ENCODE measurements at places on chromosomes 13 and 19.

DNA sequence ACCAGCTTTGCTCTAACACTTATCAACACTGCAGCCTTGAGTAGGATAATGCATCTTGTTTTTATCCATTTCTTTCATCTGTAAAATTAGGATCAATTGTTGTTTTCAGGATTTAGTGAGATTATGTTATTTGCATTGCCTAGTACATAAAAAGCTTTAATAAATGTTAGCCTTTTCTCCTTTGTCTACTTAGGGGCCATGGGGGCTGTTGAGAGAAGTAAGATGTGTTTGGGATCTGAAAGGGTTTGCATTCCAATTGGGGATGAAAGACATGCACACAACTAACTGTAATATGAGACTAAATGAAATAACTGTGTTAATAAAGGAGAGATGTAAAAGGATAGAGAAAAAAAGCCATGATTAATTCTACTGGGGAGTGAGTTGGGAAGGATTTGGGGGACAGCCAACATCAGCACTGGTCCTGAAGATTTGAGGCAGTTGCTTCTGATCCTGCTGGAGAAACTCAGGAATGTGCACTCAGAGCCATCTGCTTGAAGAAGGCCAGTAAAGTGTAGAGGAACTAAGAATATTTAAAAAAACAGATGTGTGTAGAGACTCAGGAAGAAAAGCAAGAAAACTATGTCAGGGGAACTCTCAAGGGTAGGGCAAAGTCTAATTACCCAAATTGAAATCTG lies 236.3 kb downstream of the OLFM4 start:
- no peak for DNase-seq

GRCh38 chr19:1252221-1252820 lies 3.9 kb downstream of the MIDN start:
- no peak for DNase-seq

GRCh38 chr19:11152318-11153062 lies 3.1 kb downstream of the SPC24 start:
- DNase-seq, result no peak

DNA sequence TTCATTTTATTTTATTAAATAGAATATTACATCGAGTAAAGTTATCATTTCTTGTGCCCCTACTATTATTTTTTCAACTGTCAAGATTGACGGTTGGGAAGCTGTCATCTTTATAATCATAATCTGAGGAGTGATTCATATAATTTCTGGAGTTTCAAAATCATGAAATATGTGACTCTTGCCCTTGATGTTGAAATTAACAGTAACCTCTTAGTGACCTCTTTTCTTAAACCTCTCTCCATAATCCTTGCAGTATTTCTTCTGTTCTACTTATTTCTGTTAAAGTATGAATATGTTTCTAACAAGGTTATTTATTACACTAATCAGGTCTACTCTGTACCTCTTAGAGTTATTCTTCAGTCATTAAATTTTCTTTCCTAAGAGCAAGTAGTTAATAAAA lies 663.8 kb downstream of the LIG4 start:
- no peak for DNase-seq

DNA sequence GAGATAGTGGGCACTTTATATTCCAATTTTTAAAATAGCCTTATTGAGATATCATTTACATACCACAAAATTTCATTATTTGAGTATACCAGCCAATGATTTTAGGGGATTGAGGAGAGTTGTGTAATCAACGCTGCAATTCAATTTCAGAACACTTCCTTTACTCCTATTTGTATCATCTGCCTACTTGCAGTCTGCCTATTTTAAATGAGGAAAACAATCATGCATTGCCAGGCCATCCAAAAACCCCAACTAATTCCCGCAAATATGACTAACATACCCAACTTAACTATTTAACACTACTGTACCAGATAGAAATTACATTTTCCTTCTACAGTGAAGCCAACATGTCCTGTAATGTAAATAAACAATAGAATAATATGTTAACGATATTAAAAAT lies 26.7 kb downstream of the CAB39L start:
- DNase-seq, result no peak

DNA sequence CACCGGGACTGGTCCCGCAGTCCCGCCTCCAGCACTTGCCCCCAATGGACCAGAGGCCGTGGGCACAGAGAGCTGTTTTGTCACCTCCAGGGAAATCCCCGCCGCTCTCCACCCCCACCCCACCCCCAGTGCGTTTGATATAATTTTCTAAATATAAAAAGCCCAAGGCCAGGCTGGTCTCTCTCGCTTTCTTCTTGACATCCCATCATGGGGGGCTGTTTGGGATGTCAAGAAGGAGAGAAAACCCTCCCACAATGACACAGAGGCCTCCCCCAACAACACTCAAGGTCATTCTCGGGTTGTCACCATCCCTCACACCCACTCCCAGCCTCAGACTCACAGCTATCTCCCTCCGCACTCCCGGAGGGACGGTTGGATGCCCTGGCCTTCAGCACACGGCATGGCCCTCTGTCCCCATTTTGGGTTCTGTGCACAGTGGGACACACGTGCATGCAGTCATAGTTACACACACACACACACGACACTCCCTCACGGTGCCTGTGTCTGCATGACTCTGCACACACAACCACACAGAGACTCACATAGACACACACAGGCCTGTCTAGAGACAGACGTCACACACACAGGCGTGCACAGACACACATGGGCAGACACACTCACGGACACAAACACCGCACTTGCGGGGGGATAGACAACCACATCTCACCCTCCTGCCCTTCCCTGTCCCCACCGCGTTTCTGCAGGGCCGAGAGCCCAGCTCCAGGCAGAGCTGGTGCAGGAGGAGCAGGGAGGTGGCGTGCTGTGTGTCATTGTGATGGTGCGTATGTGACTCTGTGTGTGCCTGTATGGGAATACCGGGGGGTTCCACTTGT lies 4.8 kb upstream of the NFIC start:
- no peak for DNase-seq

- no peak for DNase-seq
These were observed 20.5 kb downstream of the CCDC97 start for GRCh38 chr19:41330481-41330880.

GRCh38 chr19:56109226-56109625 lies 11.9 kb downstream of the ZNF787 start:
- no peak for DNase-seq

DNA sequence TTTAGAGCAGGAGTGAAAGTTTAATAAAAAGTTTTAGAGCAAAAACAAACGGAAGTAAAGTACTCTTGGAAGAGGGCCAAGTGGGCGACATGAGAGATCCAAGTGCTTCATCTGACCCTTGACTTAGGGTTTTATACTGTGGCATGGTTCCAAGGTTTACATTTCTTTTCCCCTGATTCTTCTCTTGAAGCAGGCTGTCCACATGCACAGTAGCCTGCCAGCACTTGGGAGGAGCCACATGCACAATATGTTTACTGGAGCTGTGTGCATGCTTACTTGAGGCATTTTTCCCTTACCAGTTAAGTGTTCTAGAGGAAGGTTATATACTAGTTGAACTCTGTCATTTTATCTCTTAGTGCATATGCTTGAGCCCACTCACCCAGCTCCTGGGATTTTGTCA lies 295.6 kb downstream of the TBC1D4 start:
- no peak for DNase-seq

GRCh38 chr19:29843180-29844051 lies 31.6 kb downstream of the CCNE1 start:
- DNase-seq, result no peak

DNA sequence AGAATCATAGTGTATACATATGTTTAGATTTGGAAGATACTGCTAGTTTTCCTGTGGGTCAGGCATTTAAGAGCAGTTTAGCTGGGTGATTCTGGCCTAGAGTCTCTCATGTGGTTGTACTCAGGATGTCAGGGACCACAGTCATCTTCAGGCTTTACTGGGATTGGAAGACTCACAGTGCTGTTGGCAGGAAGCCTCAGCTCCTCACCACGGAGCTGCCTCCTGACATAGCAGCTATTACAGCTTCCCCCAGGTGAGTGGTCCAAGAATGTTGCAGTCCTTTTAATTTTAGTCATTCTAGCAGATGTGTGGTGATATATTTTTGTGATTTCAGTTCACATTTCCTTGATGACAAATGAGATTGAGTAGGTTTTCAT lies 16.9 kb upstream of the GPR18 start:
- no peak for DNase-seq

- no peak for DNase-seq
These were observed 22.1 kb downstream of the DPP9 start for GRCh38 chr19:4701557-4701956.

- no peak for DNase-seq
These were observed 12.5 kb downstream of the PLIN4 start for GRCh38 chr19:4505570-4506448.

DNA sequence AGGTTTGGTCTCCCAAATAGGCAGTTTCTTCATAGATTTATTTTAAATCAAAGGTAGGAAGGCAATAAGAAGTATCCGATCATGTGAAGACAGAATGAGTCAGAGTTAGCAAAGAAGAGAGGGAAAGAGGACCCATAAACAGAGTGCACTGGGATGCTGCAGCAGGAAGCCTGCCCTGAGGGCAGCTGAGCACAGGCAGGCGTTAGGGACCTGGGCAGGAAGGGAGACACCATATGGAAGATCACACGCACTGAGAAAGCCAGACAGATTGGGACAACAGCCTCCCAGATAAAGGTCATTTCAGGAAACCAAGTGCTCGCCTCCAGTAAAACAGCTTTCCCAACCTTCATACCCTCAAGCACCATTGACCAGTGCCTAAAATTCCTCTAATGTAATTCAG lies 598.0 kb downstream of the EFNB2 start:
- DNase-seq, result no peak

- DNase-seq, result no peak
These were observed 7.9 kb upstream of the C13orf46 start for GRCh38 chr13:113981611-113982295.

GRCh38 chr19:31154021-31154420 lies 195.2 kb downstream of the TSHZ3 start:
- DNase-seq, result no peak

DNA sequence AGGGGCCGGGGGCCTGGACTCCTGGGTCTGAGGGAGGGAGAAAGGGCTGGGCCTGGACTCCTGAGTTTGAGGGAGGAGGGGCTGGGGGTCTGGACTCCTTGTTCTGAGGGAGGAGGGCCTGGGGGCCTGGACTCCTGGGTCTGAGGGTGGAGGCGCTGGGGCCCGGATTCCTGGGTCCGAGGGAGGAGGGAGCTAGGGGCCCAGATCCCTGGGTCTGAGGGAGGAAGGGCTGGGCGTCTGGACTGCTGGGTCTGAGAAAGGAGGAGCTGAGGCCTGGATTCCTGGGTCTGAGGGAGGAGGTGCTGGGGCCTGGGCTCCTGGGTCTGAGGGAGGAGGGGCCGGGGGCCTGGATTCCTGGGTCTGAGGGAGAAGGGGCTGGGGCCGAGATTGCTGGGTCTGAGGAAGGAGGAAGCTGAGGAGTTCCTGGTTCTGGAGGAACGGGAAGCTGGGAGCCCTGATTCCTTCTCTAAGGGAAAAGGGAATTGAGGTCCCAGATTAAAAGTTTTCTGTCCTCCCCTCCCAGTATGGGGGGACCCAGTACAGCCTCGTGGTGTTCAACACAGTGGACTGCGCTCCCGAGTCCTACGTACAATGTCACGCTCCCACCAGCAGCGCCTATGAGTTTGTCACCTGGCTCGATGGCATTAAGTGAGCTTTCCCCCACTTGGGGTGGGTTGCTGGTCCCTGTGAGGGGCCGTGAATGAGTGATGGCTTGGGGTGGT lies 721 bp downstream of the MED25 start:
- no peak for DNase-seq

DNA sequence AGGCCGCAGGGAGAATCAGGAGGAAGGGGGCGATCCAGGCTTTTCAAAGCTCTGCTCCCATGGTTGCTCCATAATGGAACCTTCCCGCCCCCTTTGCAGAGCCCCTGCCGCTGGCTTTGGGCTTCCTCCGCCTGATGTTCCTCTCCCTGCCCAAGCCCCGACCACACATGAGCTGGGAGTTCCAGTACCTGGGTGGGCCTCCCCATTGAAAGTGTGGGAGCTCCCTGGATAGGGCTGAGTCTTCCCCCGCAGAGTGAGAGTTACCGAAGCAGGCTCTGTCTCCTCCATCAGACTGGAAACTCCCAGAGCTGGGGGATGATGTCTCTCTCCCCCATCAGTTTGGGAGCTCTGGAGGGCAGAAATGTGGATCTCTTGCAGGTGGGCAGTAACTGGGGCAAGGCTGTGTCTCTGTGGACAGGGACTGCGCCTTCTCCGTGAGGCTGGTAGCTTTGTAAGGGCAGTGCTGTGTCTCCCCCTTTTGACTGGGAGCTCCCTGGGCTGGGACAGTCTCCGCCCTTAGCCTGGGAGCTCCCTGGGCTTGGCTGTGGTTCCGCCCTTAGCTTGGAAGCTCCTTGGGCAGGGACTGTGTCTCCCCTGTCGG lies 722 bp downstream of the DCAF15 start:
- DNase-seq, result no peak

DNA sequence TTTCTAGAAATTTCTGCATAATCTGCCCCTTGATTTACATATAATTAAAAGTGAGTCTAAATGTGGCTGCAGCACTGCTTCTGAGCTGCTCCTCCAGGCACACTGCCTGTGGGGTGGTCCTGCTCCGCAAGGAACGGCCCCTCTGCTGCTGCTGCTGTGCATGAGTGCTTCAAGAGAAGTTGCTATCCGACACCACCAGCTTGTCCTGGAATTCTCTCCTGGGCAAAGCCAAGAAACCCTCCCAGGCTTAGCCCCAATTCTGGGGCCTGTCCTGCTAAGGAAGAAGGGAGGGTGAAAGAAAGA lies 7.5 kb upstream of the PDCD5 start:
- no peak for DNase-seq

DNA sequence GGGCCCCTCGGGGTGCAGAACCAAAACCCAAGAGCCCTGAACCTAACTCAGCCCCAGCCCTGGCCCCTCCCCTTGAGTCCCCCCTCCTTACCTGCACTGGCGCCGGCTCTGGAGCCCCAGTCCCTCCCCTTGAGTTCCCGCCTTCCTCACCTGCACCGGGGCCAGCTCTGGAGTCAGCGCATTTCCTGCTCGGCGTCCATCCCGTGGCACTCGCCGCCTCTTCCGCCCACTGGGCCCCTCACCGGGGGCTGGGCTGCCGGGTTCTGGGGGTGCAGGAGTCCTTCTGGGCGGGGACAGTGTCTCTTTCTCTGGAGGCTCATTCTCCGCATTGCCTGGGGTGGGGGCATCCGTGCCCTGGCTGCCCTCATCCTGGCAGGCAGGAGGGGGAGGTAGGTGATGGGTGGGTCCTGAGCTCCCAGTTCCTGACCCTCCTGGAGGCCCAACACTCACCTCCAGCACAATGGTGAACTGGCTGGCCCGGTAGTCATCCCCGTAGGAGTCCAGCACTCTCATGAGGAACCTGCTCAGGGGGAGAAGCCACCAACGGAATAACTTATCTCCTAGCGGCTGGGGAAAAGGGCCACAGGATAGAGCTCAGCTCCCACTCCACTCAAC lies 5.3 kb downstream of the NDUFA3 start:
- no peak for DNase-seq

GRCh38 chr13:24340608-24340955 lies 31.2 kb downstream of the C1QTNF9 start:
- DNase-seq, result no peak

DNA sequence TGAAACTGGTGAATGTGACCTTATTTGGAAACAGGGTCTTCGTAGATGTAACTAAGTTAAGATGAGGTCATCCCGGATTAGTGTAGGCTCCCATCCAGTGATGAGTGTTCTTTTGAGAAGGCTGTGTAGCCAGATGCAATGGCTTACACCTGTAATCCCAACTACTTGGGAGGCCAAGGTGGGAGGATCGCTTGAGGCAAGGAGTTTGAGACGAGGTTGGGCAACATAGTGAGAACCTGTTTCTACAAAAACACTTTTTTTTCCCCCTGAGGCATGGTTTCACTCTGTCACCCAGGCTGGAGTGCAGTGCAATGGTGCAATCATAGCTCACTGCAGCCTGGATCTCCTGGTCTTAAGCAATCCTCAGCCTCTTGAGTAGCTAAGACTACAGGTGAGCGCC lies 36.4 kb downstream of the FBN3 start:
- DNase-seq, result no peak

GRCh38 chr13:62598708-62599107 lies 1183.1 kb upstream of the PCDH20 start:
- DNase-seq, result no peak

Data from stimulated activated CD8-positive, alpha-beta memory T cell treated with anti-CD3 and anti-CD28 coated beads, Interleukin-2, amount 100 ng/mL, for 1 hour (primary cell).